ENCODE measurements at places on chromosomes 5 and 9.

- DNase-seq: no peak
These were observed 212.0 kb downstream of the ARHGAP26 start for GRCh38 chr5:142981886-142982820.

- DNase-seq: no peak
These were observed 36.5 kb upstream of the SLC9A3 start for GRCh38 chr5:560792-561166.

DNA sequence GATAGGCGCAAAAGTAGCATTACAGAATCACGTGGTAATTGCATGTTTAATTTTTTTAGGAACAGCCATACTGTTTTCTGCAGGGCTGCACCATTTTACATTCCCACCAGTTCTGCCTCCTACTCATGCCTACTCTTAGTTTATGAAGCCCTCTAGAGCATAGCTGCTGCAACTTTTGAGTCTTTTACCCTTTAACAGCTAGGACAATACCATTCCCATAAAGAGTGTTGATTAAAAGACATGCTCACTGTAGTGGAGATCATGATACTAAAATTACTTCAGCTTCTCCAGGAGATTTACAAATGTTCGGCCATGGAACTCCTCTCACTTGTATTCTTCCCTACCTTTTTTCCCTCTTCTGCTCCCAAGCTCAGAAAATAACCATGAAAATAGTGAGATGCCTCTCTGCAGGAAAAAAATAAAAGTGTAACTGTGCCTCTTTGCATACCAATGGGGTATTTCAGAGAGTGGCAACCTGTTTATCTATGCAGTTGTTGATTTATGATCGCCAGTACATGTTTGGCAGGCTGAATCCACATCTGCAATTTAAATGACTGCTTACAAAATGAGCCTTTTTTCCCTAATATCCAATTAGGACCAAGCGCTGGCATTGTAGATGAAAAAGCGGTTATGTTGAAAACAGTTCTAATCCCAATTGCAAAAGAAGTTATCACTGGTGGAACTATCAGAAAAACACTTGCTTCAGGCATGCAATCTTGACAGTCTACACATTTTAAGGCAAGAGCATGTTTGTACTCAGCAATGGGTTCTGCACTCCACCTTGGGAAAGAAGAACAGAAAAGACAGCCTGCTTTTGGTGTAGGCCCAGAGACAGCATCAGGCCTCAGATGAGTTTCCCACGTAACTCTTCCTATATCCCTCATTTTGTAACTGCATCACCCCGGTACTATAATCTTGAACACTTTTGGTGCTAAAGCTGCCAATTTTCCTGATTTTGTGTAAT lies 131.1 kb downstream of the ADAMTSL1 start:
- no peak for DNase-seq

DNA sequence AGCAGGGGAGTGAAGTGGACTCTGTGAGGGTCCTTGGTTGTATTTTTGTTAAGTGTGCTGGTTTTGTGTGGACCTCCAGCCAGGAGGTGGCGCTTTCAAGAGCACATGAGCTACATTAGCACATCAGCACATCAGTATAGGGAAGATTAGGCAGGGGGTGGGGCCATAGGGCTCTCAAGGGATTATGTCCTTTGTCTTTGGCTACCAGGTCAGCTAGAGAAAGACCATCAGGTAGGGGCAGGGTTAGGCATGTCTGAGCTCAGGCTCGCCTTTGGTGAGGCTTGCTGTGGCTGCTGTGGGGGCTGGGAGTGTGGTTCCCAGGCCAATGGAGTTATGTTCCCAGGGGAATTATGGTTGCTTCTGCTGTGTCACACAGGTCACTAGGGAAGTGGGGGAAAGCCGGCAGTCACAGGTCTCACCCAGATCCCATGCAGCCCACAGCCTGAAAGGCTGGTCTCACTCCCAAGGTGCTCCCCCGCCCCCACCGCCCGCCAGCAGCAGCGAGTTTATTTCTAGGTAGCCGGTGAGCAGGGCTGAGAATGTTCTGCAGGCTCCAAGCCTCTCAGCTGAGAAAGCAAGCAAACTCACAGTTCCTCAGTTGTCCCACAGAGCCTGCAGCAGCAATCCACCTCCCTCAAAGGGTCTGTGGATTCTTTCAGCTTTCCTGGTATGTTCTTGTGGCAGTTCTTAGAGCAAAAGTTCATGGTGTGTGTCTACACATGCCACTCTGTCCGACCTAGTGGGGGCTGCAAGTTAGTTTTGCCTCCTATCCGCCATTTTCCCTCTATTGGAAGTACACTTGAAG lies 13.7 kb downstream of the OR1J1 start:
- DNase-seq: no peak

DNA sequence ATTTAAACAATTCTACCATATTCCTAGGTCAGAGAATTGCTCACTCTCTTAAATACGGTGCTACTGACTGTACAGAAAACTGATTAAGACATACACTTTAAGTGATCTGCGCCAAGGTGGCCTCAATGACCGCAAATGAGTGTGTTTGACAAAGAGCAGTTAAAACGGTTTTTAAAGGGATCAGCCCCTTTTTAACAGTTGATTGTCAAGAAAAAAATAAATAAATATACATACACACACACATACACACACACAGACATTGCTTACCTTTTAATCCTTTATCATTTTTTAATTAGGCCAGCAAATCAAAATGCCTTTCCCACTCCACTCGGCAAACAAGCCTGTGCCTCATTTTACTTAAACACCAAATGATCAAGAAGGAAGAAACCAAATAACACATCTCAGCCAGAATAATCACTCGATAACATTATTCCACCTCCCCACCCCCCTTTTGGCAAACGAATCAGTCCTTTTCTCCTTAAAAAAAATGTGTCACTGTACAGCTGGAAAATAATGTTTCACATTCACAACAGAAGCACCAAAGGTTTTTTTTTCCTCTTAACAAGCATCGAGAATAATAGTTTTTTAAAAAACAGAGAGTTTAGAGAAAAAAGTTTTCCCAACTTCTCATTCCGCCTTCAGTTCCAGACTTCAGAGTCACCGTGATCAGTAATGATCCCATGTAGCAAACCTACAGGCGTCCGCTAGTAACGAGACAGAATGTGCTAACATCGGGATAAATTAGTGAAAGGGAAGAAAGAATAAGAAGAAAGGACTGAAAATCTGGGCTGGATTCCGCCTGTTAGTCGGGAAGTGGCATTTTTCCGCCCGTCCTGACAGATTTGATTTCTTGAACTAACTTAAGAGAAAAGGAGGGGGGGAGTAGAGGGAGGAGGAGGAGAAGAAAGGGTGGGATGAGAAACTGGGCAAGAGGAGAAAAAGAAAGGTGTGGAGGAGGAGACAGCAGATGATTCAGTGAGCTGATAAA lies at the start of gene ZNF608:
Gene ZNF608, minus strand, starts transcription at position 712 of the 988 bp plus-strand sequence. CDS start 1,650 bp downstream, outside the sequence.
- DNase-seq: no peak

DNA sequence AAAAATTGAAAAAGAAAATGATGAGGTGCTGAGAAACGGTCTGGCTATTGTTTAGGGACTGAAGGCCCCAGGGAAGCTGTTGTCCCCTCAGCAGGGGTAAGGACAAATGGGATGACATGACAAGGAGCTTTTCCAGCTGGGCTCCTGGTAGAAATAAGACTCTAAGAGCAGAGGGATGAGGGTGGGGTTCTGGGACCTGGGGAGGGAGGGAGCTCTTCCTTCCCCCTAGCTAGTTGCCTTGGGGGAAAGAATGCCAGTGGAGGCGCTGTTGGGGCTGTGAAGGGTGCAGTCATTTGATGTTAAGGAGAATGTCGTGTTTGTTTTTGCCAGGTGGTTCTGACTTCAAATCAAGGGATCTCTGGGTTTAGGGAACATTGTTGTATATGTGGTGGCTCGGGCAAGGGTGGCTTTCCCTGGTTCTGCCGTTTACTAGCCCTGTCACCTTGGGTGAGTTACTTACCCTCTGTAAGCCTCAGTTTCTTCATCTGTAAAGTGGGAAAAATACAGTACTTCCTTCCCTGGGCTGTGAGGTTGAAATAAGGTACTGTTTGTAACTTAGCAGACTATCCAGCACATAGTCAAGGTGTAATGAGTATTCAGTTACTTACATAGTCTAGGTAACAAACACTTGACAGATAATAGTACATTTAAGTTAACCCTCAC lies 47.8 kb downstream of the WWC1 start:
- no peak for DNase-seq

- no peak for DNase-seq
These were observed 2.3 kb downstream of the WHRN start for GRCh38 chr9:114503009-114503408.

GRCh38 chr9:83509402-83509801 lies 28.8 kb downstream of the FRMD3 start:
- peak; percentile 31 for DNase-seq

Data from left renal pelvis (tissue), 4 donors.